Immature natural killer cell (primary cell): ENCODE measurements at places on chromosomes 4 and X. TPM values are rescaled to one million over a fixed set of nuclear protein-coding genes. Genes with fewer than 3 reads are reported as not detected.

Gene ATP1B4
- not detected for polyA plus RNA-seq

DNA sequence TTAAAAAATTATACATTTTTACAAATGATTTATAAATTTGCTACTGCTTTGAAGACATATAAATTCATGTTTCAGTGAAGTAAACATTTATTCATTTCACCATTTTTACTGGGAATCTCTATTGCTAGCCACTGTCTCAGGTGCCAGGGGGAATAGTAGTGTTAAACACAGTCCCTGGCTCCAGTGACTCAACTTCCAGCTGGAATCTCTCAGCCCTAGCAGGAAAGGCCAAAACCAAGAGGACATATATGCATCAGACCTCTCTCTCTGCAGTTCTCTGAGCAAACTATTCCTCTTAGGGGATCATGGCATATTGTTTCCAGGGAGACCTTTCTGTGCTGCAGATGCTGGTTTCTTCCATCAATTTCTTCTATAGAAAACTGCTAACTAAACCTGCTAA is 1009.0 kb upstream of the LCORL start:
- DNase-seq: no peak

DNA sequence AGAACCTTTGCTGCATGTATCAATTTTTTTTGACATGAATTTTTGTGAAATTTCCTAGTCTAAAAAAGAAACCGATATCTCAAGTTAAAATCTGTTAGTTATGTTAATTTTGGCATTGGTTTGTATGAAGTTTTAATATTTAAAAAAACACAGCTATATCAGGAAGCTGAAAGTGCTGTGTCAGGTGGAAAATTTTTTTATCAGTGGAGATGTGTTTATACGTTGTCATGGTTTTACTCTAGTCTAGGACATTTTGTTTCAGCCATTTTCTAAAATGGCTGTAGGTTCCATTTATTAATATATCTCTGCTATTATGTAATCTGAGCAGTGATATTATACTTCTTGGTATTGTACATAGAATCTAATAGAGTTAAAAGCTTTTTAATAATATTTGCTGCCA is 34.2 kb downstream of the OCRL start:
- DNase-seq: no peak

Gene CFI
- not detected for polyA plus RNA-seq

Gene APEX2
- polyA plus RNA-seq: 16.6 TPM

- no peak for DNase-seq
These were observed 47.5 kb upstream of the IGFBP7 start for GRCh38 chr4:57157596-57158137.

- DNase-seq: no peak
These were observed 424.1 kb downstream of the PRR32 start for GRCh38 chrX:127243654-127244053.
